Mucosa of descending colon (tissue), 3 donors: ENCODE measurements at places on chromosomes 2 and 18. TPM values are rescaled to one million over a fixed set of nuclear protein-coding genes. Genes with fewer than 3 reads are reported as not detected.

DNA sequence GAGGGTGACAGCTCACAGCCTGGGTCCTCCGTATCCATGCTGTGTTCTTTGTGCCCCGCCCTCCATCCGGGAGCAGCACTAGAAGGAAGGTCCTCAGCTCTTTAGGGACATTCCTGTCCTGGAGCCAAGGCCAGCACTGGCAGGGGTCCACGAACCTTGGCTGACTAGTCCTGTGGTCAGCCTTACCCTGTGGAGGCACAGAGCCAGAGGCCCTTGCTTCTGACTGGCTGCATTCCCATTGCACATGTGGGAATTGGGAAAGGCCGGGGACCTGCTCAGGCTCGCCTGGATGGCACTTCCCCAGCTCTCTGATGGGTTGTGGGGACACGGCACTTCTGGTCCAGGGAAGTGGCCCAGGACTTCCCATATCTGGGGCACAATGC is 24.9 kb upstream of the RHOB start:
- peak; percentile 82 for DNase-seq

SERPINB4 gene
- not detected for total RNA-seq

DNA sequence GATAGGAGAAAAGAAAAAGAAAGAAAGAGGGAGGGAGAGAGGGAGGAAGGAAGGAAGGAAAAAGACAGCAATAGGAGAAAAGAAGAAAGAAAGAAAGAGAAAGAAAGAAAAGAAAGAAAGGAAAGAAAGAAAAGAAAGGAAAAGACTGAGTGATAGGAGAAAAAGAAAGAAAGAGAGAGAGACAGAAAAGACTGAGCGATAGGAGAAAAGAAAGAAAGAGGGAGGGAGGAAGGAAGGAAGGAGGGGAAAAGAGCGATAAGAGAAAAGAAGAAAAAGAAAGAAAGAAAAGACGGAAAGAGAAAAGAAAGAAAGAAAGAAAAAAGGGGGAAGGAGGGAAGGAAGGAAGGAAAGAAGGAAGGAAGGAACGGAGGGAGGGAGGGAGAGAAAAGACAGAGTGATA is 216.7 kb downstream of the DOK6 start:
- no peak for DNase-seq

GALNT14 gene
- total RNA-seq: not detected

DNA sequence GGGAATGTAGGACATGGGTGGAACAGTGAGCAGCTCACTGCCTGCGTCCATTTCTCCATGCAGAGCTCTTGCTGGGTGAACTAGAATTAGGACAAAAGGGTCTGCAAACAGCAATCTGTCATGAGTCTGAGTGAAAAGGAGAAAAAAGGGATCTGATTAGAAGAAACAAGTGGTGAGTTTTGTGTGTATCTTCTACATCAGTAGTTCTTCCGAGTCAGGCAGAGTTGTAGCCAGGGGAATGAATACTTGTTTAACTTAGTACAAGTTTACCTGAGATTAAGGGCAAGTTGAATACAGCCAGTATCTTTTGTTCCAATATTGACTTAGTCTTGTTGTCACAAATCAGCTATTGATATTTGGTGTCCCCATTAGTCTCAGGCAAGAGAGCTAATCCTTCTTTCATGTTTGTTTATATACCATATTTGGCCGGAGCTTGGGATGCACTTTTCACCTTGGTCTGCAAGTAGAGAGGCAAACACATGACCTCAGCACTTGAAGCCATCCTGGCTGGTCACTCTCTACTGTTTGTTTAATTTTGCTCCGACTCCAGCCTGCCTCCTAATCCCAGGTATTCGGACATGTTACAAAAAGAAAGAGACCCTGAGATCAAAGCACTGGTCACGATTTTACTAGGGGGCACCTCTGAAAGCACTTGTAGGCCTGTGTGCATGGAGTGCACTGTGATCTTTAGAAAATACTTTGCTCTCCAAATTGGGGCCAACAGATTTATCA is 211.0 kb upstream of the NT5C1B start:
- DNase-seq: no peak

DNA sequence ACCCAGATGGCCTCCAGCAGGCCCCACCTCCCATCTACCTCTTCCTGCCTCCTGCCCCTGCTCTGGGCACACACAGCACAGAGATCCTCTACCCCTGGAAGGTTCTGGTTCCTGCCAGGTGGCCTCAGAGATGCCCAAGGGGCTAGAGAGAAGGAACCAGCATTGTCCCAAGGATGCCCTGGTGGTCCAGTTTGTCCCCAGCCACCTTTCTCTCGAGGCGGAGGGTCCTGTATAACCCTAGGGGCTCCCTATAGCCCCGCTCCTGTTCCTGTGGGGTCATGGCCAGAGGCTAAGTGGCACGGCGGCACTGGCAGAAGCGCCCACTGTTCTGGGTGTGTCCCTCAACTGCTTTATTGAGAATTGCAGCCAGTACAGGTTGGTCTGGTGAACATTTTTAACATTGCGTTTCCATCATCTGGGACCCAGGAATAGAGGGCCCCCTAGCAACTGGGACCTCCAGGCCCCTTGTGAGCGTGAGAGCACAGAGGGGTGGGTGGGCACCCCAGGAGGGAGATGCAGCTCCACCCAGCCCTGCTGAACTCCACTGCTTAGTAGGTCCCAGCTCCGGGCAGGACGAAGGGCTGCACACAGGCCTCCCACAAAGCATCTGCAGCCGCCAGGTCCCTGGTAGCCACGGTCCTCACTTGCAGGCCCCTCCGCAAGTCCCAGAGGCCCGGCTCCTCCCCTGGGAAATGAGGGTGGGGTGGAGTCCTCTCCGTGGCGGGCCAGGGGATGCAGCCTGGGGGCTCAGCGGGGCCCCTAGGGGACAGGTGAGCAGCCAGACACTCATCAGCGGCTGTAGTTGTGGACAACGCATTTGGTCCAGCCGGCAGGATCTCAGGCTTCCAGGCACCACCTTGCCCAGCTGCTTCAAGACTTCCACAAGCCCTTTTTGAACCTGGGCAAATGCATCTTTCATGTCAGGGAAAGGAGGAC is 33.1 kb downstream of the GPC1 start:
- DNase-seq: no peak

DNA sequence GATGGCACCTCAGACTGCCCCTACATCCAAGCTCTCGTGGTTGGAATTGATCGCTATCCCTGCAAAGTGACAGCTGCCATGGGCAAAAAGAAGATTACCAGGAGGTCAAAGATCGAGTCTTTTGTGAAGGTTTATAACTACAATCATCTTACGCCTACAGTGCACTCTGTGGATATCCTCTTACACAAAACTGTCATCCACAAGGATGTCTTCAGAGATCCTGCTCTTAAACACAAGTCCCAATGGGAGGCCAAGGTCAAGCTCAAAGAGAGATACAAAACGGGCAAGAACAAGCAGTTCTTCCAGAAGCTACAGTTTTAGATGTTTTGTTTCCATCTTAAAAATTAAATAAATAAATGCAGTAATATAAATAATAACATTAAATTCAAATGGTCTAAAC is 45.4 kb downstream of the INO80D start:
- DNase-seq: no peak

CAPN14 gene
- 0.09 TPM for total RNA-seq

TCF4 gene
- total RNA-seq: 20.7 TPM

- no peak for DNase-seq
Observed at GRCh38 chr18:76937597-76937996, 115.2 kb downstream of the ZNF236 start.

- DNase-seq: no peak
Observed at GRCh38 chr2:24818721-24819167, 25.5 kb downstream of the CENPO start.

- DNase-seq: no peak
Observed at GRCh38 chr2:114610677-114611076, 168.2 kb downstream of the DPP10 start.

DNA sequence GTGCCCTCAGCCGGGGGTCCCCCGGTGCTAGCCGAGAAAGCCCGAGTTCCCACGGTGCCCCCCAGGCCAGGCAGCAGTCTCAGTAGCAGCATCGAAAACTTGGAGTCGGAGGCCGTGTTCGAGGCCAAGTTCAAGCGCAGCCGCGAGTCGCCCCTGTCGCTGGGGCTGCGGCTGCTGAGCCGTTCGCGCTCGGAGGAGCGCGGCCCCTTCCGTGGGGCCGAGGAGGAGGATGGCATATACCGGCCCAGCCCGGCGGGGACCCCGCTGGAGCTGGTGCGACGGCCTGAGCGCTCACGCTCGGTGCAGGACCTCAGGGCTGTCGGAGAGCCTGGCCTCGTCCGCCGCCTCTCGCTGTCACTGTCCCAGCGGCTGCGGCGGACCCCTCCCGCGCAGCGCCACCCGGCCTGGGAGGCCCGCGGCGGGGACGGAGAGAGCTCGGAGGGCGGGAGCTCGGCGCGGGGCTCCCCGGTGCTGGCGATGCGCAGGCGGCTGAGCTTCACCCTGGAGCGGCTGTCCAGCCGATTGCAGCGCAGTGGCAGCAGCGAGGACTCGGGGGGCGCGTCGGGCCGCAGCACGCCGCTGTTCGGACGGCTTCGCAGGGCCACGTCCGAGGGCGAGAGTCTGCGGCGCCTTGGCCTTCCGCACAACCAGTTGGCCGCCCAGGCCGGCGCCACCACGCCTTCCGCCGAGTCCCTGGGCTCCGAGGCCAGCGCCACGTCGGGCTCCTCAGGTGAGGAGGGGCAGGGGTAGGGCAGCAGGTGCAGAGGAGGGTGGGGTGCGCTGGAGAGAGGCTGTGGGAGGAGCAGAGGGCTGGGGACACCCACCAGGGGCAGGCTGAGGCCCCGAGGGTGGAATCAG is 14.1 kb upstream of the GMPPA start:
- no peak for DNase-seq

DNA sequence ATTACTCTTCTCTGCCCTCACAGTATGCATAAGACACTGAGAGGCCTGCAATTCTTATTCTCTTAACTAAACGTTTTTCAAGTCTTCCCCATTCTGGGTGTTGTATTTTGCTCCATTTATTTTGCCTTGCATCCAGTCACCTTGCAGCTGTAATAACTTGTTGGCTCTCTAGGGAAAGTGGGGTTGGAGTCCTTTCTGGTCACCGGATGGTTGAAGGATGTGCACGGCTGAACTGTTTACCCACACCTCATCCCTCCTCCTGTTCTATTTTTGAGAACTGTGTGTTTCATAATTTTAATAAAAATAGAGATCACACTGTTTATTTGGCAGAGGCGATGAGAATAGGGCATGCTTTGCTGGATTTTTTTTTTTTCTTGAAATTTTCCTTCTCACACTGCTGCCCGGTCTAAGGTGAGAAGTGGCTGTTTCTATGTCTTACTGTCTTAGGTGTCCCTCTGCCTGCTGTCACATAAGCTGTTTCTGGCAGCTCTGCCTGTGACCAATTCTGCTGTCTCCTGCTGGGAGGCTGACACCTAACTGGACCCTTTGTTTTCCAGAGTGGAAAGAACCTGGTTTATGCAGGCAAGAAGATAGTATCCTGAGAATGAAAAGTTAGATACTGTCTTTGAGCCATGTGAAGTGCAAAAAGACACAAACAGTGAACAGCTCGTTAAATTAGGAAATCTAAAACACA is 342.6 kb downstream of the DPP10 start:
- DNase-seq: no peak

- no peak for DNase-seq
Observed at GRCh38 chr2:190443778-190444481, 35.8 kb downstream of the MFSD6 start.

DSG2 gene
- 131 TPM for total RNA-seq

DNA sequence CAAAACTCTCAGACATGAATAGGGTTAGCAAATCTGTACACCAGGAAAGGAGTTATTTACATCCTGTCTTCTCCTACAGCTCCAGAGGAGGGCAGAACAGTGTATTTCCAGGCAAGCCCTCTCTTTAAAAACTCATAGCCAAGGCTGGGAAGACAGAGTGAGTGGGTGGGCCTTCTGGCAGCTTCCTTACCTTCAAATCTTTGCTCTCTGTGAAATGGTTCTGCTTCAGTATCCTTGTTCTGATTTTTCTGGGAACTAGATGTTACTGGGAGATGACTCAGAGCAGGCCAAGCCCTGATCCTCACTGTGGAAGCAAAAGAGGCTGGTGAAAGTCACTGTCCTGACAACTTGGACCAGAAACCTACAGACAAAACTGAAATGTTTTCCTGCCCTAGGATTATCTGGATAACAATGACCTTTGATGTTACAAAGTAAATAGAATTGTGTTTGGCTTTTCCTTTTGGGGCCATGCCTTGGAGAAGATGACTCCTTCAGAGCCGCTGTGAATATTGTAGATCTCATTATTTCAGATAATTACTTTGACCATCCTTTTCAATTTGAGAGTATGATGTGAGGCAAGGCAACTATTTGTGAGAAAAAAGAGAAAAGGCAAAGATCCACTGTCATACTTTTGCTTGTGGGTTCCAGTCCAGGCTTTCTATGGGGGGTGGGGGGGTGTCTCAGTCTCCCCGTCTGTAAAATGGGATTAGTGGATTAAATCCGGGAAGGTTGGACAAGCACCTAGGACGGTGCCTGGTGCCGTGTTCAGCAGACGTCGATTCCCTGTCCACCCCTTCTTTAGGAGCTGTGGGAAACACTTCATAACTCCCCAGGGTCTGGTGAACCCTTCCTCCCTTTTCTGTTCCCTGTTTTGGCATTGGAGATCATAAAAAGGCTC is 644 bp upstream of the QPCT start:
- no peak for DNase-seq

DNA sequence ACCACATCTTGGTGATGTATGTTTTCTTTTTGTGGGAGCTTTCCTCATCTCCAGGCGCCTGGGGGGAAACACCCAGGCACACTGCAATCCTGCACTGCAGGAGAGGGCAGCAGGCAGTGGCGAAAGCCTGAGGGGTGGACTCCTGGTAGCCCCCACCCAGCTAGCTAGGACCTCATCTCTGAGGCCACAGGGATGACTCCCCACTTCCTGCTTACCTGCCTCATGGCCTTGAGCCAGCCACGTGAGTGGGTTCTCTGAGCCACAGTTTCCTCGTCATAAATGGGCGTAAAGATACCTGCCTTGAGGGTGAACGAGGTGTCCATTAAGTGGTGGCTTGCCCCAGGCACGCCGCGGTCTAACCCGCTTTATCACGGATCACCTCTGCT is 19.1 kb downstream of the TRAF3IP1 start:
- DNase-seq: no peak

DNA sequence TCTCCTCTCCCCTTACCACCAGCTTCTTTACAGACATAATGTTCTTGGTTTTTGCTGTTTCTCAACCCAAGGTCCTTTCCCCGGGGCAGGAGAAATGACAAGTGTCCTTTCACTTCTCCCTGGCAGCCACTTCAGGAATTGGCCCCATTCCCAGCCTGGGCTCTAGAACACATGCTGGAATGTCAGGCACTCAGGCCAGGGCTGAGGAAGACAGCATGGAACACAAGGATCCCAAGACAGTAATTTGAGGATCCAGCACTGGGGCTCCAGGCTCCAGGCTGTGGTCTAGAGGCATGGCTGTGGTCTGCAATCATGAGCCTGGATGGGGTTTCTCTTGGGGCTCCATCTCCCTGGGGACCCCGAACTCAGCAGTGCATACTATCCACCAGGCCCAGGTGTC is 201.4 kb downstream of the CELF4 start:
- DNase-seq: peak; percentile 3

DNA sequence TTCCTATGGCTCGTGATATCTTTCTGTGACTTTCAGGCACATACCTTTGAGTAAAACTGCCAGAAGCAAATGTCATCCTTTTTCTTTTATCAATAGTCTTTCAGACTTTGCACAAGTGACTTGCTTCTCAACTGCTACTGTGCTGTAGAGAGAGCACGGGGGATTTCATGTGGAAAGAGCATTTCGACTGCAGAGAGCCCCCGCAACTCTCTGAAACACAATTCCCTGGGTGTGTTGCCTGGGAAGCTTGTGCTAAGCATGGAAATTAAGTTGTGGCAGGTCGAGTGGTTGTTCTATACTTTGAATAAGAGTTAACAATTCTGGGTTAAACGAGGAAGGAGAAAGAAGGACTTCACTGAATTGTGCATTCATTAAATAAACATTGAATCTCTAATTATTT is 659.1 kb downstream of the TDRD15 start:
- DNase-seq: no peak
